Stimulated activated CD4-positive, alpha-beta T cell treated with anti-CD3 and anti-CD28 coated beads, Interleukin-12 subunit alpha, Interleukin-12 subunit beta, amount 100 ng/mL, for 4 hours (primary cell): ENCODE measurements at places on chromosomes 16 and 17.

GRCh38 chr17:49640556-49640955 lies 37.3 kb downstream of the SPOP start:
- no peak for DNase-seq

GRCh38 chr16:89858973-89859614 lies 14.3 kb upstream of the TCF25 start:
- no peak for DNase-seq

GRCh38 chr16:4976611-4977145 lies 18.5 kb downstream of the SEC14L5 start:
- DNase-seq: no peak

DNA sequence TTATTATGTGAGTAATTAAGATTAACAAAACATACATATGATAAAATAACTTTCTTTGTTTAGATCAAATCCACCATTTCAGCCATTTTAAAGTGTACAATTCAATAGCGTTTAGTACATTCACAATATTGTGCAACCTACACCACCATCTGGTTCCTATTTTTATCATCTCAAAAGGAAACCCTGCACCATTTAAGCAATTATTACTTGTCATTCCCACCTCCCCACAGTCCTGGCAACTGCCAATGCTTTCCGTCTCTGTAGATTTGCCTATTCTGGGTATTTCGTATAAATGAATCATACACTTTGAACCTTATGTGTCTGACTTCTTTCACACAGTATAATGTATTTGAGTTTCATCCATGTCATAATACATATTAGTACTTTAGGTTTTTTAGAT lies 162.5 kb upstream of the CNTNAP4 start:
- no peak for DNase-seq
